AML-193 (cell line): ENCODE measurements at places on chromosomes 1 and 21.
A peak's percentile ranks its signal among the peaks of the same experiment; 100 is the strongest.

- DNase-seq: no peak
Measured at GRCh38 chr1:59128784-59129227, 168.1 kb upstream of the FGGY start.

DNA sequence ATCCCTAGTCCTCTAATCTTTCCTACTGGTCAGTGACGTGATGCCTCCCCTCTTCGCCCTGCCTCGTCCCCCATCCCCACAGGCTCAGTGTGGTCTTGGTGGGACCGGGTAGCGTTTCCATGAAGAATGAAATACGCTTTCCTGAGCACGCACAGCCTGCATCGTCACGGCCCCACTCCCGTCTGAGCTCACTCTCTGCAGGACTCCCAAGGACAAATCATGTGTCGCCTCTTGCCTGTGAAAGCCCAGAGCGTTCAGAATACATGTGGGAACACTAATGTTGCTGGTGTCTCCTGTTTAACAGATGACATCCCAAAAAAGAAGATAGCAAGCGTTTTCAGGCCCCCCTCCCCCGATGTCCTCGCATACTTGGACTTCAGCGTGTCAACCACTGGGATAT lies 49.2 kb downstream of the S100B start:
- DNase-seq: no peak

DNA sequence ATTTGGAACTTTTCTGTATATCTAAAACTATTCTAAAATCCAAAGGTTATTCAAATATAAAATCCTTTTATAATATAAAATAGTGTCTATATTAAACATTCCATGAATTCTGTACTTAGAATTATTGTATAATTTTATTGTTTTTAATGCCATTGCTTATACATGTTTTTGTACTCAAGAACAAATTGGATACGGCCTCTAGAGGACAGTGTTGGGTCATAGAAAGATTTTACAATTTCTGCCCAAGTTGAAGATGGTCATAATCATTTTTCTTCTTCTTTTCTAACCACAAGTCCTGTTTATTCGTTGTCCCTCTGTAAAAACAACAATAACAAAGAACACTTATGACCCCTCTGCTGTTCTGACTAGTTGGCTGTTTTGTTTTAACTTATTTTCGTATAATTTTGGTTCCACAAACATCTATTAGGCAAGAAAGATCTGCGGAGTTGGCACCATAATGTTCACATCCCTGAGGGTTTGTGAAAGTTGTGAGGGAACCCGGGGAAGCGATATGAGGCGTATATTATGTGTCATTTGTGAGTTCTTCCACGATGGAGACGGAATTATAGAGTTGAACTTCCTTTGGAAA lies 75.7 kb upstream of the KIF26B start:
- DNase-seq: peak; percentile 59

- DNase-seq: no peak
Measured at GRCh38 chr1:188652678-188653077, 1823.9 kb downstream of the PLA2G4A start.

DNA sequence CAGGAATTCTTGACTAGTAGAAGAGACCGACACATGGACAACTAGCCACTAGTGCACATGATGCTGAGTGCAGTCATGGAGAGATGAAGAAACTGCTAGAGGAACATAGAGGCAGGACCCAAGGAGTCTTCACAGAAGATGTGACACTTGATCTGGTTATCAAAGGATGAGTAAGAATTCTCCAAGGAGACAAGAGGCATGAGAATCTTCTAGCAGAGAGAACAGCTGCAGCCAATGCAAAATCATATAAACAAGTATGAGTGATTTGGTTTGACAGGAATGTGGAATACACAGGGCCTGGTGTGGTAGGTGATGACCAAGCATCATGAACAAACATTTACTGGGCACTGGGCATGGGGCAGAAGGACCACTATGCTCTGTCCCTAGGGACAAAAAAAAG lies 140.9 kb upstream of the CTTNBP2NL start:
- DNase-seq: no peak

- no peak for DNase-seq
Measured at GRCh38 chr1:159763686-159764085, 17.1 kb upstream of the DUSP23 start.
